Amygdala (tissue), 56 donors: ENCODE measurements at places on chromosomes 13 and 19.

DNA sequence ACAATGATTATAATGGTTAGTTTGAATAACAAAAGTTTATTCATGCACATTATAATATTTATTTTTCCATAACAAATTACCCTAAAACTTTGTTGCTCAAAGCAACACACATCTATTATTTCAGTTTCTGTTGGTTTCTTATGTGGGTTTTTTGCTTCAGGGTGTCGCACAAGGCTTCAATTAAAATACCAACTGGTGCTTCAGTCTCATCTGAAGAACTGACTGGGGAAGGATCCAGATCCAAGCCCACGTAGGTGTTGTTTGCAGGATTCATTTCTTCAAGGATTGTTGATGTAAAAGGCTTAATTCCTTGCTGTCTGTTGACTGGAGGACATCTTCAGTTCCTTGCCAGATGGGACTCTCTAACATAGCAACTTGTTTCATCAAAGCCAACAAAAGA is 747.2 kb upstream of the PCDH20 start:
- no peak for DNase-seq

DNA sequence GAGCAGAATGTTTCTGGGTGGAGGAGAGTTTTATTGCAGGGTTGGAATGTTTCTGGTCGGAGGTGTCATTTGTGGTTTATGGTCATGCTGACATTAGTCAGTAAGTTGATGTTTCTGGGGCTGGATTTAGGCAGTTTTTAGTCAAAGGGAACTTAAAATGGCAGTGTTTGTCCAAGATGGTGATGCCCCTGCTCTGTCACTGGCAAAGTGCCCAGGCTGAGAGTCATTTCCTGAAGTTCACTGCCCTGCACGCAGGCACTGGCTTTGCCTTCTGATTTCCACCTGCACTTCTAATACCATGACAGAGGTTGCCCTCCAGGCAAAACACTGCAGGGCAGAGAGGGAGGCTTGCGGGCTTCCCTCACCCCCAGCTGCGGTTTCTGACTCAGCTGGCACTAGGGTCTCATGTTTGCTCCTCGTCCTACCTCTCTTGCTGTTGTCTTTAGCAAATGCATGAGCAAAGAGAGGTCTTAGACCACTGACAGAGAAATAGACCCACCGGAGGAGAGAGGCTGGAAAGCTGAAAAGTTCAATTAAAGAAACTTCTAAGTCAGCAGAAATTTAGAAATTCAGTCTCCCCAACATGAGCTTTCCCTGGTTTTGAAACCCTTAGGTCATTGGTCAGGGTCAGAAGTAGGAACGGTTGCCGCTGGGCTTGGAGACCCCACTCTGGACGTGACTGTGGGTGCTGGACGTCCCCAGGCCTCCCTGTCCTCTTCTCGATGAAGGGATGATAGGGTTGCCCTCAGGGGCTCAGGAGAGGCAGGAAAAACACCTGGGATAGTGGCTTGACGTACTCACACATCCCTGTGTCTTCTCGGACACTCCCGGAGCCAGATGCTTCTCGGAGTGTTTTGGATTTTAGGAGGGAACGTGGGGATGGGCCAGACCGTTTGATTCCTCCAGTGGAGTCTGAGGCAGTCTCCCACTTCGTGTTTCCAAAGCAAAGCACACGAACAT is 26.3 kb downstream of the TMEM255B start:
- no peak for DNase-seq

GRCh38 chr13:32882691-32883090 is 133.5 kb upstream of the KL start:
- no peak for DNase-seq

GRCh38 chr19:55241143-55241934 is 12.8 kb upstream of the TMEM86B start:
- DNase-seq = no peak

- no peak for DNase-seq
Measured at GRCh38 chr19:46995492-46995891, 24.1 kb upstream of the NPAS1 start.

- no peak for DNase-seq
Measured at GRCh38 chr13:57511603-57512002, 119.9 kb upstream of the PCDH17 start.

DNA sequence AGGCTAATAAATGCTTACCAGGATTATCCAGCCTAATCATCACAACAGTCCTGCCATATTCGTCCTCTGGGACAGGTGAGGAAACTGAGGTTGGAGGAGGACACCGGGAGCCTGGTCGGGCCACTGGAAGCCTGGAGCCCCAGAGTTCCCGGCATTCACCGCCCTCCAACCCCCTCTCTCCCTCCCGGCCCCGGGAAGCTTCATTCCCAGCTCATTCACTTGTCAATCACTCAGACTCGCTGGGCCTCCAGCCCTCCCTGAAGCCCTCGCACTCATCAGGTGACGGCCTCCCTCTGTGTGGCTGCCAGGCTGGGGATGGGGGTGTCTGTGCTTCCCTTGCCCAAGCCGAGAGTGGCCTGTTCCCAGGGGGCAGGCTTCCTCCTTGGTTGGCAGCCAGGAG is 22.5 kb upstream of the ZNF99 start:
- DNase-seq = no peak

GRCh38 chr13:31167490-31167889 is 5.8 kb upstream of the HSPH1 start:
- DNase-seq = no peak

GRCh38 chr13:50678464-50679162 is 164.9 kb downstream of the DLEU7 start:
- no peak for DNase-seq

DNA sequence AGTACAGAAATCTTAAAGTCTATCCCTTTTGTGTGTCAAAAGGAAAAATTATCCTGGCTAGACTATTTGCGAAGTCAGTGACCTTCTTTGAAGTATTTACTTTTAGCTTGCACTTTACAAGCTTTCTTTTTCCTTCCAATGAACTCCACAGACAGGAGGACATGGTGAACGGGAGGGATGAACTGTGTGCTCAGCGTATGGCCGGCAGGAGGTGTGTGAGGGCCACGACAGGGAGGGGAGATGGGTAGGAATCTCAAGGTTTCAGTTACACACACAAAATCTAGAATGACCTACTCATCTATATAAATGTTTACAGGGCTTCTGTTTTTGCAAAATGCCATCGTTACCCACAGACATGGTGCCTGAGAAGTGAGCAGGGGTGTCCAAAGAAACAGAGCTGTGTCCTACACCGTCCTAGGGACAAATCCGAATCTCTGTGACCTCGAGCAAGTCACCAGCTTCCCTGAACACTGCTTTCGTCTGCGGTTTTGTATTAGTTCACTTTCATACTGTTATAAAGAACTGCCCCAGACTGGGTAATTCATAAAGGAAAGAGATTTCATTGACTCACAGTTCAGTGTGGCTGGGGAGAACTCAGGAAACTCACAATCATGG is 537.2 kb downstream of the LIG4 start:
- DNase-seq = no peak

DNA sequence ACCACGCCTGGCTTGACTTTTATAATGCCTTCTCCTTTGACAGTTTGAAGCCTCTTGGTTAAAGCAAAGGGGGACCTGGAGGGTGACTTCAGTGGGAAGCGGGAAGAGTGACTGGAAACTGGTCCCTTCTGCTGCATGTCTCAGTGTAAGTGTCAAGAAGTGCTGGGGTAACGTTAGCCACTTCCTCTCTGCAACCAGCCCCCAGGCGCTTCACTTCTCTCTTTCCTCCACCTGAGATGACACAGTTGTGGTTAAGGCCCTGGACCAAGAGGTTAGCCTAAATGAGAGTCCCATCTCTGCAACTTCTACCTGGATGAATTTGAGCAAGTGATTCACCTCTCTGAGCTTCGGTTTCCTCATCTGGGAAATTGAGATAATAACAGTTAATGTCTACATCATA is 16.3 kb downstream of the LEUTX start:
- no peak for DNase-seq

DNA sequence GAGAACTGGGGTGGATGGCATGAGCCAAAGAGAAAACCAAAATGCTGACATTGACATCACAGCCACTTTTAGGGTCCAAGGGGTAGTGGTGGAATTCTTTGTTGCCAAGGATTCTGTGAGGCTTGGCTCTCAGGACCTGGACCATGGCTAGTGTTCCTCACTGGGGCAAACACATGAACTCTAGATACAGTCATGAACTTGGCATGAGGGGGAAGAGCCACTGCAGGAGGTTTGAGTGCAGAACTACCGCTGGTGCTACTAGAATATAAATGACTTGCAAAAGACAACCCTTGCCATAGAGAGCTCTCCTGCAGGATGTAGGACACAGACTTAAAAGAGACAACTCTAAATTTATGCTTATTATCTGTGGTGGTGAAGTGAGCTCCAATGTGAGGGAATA is 29.8 kb upstream of the FRY start:
- no peak for DNase-seq

GRCh38 chr13:77523834-77524728 is 11.4 kb upstream of the SCEL start:
- DNase-seq = no peak

DNA sequence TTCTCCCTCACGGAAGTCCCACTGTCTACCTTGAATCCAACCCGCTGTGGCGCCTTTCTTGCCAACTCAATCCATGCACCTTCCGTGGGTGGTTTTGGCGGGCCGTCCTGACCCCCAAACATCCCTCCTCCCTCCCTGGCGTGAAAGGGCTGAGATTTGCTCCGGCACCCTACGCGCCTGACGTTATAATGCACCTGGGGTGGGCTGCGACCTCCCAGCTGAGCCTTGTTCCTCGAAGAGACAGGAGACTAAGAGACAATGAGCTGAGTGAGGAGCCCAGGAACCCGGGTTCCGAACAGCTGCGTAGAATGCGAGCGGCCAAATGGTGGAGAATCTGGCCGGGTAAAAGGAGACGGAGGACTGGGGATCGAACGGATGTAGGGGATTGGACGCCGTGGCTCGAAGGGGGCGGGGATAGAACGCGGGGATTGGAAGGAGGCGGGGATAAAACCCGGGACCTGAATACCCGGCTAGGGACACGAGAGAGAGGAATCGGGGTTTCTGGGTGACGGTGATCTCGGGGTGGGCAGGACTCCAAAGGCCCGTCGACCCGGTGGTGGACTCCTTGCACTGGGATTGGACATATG is at the start of gene CPT1C:
CPT1C (plus strand) TSS at position 461 of the 587 bp plus-strand sequence. CDS start 1,137 bp downstream, outside the sequence.
- peak; percentile 88 for DNase-seq

DNA sequence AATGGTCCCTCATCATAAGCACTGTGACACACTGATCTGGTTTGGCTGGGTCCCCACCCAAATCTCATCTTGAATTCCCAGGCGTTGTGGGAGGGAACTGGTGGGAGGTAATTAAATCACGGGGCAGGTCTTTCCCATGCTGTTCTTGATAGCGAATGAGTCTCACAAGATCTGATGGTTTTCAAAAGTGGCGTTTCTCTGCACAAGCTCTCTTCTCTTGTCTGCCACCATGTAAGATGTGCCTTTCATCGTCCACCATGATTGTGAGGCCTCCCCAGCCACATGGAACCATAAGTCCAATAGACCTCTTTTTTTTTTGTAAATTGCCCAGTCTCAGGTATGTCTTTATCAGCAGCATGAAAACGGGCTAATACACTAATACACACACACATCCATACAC is 6.9 kb upstream of the GPR4 start:
- no peak for DNase-seq

DNA sequence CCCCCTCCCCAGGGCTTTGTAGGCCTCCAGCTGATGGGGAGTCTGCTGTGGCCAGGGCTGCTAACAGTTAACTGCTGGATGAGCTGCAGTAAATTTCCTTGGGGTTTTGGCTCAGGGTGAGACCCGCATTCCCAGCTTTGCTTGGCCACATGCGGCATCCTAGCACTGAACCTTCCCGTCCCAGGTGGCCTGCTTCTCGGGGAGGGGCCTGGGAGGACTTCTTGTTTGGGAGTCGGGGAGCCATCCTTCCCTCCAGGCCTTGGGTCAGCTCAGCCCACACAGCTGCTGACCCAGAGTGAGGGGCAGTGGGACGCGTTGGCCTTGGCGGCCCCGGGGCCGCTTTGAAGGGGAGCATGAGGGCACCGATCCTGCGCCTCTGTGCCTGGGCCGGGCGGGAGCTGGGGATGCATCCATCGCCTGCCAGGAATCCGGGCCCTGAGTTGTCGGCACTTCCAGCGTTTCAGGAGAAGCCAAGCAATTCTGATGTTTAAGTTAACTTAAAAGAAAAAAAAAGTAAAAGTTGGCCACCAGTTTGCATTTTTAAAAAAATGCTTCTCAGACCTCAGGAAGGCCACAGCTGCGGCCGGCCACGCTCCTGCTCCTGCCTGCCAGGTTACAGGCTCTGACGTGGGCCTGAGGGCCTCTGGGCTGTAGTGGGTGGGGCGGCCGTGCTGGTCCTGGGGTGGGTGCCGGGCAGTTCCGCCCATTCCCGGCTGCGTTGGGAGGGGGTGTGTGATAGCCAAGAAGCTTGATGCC is 27.7 kb downstream of the CRTC1 start:
- no peak for DNase-seq

GRCh38 chr13:38202740-38203139 is 146.9 kb upstream of the UFM1 start:
- no peak for DNase-seq

DNA sequence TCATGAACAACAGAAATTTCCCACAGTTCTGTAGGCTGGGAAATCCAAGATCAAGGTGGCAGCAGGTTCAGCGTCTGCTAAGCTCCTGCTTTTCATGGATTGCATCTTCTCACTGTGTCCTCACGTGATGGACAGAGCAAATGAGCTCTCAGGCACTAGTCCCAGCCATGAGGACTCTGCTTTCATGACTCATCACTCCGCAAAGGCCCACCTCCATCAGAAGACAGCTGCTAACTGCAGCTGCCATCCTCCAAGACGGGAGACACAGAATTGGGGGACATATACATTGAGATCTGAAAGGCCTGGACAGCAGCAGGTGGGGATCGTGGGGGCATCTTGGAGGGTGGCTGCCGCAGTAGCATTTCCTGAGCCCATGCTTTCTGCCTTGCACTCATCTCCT is 44.4 kb upstream of the SPATA13 start:
- no peak for DNase-seq

GRCh38 chr13:60426075-60426474 is 29.1 kb downstream of the TDRD3 start:
- no peak for DNase-seq

DNA sequence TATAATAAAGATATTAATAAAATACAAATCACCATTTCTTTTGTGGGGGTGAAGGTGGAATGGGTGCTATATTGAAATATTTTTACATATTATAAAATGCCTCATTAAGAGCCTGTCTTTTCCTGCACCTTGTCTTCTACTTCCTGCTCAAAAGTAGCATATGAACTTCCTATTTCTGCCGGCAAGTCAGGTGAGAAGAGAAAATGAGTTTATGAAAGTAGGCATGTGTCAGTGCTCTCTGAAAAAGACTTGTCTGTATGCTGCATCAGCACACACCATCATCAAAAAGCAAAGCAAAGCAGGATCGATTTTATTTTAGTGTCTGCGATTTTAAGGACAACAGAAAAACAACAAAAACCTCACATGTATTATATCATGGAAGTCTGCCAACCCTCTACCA is 114.2 kb downstream of the RAP2A start:
- no peak for DNase-seq
